ENCODE measurements at places on chromosomes 7 and 10.

DNA sequence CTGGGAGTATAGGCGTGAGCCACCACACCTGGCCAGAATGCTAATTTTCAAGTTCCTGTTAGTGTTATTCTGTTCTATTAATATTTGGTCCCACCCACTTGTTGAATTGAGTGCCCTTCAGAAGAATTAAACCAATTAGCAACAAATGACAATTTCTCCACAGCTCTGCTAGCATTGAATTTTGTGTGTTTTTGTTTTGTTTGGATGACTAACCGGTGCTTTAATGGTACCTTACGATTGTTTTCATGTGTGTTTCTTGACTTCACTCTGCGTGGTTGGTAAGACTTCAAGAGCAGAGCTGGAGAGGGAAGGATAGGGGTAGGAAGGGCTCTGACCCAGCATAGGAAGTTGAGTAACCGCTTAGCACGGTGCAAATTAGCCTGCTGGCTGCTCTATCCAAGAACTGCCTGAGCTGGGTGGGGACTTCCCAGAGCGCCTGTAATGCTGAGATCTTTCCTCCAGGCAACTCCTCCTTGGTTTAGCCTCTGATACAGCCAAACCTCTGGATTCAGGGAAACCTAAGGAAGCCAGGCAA is 4.6 kb downstream of the ARPC1B start:
- no peak for DNase-seq

DNA sequence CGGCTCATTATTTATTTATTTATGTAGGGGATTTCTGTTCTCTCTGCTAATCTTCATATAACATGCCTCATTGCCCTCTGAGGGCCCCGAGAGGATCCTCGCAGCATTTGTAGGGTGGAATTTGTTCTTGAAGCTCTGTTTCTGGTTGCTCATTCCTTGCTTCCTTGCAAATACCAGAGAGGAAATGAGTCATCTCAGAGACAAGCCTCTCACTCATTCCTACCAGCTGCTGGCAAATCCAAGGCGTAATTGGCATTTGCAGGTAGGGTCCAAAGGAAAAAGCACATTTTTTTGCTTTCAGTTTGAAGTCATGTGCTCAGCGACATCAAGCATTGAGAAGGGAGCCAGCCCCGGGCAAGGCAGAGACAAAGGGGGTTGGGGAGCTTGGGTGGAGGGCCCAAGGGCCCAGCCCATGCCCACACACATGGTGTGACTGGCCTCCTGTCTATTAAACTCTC is 501.6 kb downstream of the GALNT17 start:
- DNase-seq = no peak

GRCh38 chr7:83751217-83751616 is 102.3 kb upstream of the SEMA3E start:
- DNase-seq = no peak

DNA sequence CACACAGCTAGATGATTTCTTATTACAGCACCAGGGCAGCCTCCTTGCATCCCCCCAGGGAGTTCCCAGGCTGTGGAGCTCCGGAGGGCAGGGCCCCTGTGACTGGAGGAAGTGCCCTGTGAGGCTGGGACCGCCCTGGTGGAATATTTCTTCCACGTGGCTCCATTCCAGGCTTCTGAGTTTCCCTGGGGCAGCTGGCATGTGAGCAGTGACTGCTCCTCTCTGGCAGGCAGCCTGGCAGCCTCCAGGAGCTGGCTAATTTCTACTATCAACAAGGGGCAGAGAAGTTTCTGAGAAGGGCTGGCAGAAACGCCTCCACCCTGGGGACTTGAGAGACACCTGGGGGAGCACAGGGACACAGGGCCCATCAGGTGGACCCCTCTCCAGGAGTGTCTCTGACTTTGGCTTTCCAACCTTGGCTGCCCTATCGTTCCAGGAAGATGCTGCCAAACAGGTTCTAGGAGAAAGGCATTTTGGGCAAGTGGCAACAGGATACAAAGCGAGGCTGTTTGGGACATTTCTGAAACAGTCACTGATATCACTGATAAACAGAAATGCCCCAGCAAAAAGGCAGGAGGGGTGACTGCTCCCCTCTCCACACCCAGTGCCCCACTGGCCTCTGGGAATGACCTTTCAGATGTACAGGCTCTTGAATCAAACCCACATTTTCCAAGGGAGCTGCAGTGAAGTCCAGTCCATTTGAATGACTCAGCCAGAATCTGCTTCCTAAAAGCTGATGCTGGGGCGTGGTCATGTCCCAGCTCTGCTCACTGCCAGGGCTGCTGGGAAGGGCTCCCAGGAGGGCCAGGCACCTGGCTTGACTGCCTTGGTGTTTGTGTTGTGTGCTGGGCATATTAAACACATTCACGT is 16.1 kb downstream of the MYOF start:
- peak; percentile 94 for DNase-seq

DNA sequence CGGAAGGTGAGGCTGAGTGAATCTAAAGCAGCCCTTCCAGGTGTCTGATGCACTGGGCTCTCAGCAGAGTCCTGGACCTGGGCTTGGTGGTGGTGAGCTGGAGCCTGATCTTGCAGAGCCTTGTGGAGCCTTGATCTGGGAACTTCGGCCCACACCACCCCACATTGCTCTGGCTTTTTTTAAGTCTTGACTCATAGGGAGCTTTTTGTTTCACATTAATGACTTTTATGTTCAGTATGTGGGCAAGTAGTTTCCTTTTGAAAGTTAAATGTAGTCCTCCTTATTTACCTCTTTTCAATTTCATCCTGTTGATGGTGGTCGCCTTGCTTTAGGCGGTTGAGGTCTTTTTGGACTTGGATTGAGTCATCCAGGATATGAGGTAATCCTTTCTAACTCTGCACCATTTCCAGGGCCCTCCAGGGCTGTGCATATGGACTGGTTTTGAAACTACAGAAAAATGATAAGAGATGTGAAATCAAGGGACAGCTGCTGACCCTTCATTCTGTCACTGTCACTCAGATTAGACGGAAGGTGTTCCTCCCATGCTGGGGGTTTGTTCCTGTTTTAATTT is 2.9 kb upstream of the NRAP start:
- DNase-seq = no peak

GRCh38 chr7:155296788-155297516 is 726 bp upstream of the INSIG1 start:
- no peak for DNase-seq

DNA sequence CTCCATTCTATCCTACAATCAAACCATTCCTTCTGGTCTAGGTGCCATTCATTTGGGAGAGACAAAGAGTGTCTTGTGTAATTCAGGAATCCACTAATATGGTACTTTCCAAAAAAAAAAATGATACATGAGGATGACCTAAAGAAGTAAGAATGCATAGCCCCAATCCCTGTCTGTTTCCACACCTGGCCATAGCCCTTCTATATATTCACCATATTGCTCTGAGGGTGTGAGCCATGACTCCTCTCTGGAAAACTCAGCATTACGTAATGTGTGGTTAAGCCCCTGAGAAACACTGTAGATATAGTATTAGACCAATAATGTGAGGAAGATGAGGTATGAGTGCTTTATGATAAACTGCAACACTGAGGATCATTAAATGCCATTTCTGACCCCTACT is 592.7 kb downstream of the INHBA start:
- DNase-seq = no peak

GRCh38 chr10:62772186-62772974 is 32.1 kb upstream of the ADO start:
- DNase-seq = no peak
